ENCODE measurements at places on chromosomes 5 and 9. TPM values are rescaled to one million over a fixed set of nuclear protein-coding genes. Genes with fewer than 3 reads are reported as not detected.

LCP2 gene
- not detected for total RNA-seq

SMIM32 gene
- not detected for total RNA-seq

LCN9 gene
- not detected for total RNA-seq

FBP1 gene
- not detected for total RNA-seq

RANBP17 gene
- 25.7 TPM for total RNA-seq

DNA sequence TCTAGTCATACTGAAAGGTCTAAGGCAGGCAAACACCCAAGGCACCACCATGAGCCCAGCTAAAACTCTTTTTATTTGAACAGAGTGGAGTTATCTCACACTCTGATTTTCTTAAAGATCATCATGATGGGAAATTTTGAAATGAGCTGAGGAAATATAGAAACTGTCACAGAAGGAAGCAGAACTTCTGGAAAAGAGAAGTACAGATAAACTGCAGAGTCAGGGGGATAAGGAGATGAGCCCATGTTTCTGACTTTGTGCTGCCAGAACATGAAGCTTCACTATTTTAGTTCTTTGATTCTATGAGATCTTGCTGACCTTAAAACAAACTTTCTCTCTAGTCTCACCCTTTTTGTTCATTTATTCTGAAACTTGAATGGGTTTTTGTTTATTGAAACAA lies 406.5 kb upstream of the EDIL3 start:
- DNase-seq: no peak

- no peak for DNase-seq
Measured at GRCh38 chr9:77486968-77487367, 161.2 kb downstream of the GNA14 start.

DNA sequence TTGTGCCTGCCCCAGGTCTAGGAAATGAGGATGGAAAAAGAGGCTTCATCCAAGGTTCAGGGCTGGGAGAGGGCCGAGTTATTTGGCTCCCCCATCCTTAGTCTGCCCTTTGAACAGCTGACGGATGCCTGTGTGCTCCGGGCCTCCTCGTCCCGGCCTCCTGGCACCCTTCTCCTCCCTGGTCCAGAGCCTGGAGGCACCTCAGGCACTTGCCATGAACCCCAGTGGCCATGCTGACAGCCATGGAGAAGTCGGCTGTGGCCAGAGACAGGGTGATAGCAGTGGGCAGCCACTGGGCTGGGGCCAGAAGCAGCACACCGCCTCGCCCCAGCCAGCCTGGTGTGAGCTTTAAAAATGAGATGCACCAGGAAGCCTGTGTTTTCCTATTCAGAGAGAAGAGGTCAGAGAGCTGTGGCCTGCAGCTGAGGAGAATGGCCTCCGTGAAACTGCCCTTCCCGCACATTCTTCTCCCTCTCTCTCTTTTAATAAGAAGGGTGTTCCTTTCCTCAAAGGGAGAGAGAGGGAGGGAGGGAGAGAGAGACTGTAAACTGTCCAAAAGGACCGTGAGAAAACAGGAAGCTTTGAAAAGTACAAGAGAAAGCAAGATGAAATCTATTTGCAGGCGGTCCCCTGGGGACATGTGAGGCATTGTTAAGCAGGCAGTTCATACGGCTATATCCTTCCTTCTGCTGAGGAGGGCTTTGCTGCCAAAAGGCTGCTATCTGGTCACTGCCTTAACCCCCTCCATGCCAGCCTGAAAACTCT lies 55.3 kb downstream of the ZNF366 start:
- DNase-seq: peak; percentile 65

- no peak for DNase-seq
Measured at GRCh38 chr9:107778661-107779060, 289.1 kb upstream of the KLF4 start.

Data from glutamatergic neuron (in vitro differentiated cells).